ENCODE measurements at places on chromosomes 2 and 18.

DNA sequence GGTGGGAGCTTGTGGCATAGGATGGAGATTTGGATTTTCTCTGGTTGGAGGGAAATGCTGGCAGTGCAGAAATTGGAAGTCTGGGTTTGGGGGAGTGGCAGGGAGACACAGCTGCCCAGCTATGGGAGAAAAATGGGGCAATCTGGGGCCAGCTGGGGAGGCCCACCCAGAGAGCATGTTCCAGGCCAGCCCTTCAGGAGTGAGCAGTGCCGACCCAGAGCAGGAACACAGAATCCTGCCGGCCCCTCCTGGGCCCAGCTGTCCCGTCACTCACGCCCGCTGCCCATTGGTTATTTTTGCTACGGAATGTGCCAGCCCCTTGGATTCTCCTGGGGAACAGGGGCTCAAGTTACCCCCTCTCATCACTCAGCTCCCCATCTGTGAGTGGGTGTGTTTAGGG is 4.9 kb downstream of the SPEG start:
- DNase-seq = no peak

DNA sequence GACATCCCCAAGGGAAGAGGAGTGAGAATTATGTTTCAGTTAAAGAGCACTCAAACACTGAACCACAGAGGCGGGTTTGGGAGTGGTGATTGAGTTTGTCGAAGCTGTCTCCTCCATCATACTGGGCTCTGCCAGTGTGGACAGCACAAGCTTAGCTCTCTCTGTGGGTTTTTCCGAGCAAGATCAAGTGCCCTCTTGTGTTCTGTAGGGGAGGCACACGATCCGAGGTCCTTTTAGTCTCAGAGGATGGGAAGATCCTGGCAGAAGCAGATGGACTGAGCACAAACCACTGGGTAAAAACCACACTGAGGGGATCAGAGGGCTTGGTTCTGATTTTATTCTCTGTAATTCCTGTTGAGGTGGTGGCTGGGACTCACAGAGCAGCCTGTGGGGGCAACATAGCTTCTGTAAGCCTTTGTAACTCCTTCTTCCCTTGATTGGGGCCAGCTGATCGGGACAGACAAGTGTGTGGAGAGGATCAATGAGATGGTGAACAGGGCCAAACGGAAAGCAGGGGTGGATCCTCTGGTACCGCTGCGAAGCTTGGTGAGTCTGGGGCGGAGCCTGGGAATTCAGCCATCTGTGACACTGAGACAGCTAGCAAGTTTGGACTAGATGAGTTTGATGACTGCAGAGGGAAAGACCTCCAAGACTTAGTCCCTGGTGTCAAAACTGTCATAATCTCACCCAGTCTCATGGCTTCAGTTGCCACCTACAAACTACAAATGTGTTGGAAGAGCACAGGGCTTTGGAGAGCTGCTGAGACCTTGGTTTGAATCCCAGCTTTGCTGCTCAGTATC is 2.0 kb downstream of the NAGK start:
- DNase-seq = no peak

- no peak for DNase-seq
Observed at GRCh38 chr2:235530735-235531134, 36.9 kb downstream of the AGAP1 start.

DNA sequence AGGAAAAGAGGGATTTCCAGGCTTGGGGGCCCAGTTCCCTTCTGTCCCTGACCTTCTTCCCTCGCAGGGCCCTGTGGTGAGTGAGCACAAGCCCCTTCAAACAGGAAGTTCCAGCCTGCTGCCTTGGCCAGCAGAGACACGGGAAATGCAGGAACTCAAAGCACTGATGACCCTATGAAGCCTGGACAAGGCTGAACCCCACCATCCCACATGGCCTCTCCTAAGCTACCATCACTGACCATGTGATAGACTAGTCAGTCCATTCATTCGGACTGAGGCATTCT is 196.4 kb downstream of the TNS1 start:
- DNase-seq = no peak

DNA sequence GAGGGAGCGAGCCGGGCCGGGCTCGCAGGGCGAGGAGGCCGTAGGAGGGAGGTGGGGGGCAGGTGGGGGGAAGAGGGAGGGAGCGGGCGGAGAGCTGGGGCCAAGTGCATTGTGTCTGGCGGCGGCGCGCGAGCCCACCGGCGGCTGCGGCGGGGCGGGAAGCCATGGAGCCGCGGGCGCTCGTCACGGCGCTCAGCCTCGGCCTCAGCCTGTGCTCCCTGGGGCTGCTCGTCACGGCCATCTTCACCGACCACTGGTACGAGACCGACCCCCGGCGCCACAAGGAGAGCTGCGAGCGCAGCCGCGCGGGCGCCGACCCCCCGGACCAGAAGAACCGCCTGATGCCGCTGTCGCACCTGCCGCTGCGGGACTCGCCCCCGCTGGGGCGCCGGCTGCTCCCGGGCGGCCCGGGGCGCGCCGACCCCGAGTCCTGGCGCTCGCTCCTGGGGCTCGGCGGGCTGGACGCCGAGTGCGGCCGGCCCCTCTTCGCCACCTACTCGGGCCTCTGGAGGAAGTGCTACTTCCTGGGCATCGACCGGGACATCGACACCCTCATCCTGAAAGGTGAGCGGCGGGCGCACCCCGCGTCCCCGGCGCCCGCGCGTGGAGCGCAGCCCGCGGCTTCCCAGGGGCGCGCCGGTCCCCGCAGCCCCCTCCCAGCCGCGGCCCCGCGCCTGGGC is at the start of gene TMEM178A:
TSS of gene TMEM178A (plus strand) at position 107 of the 680 bp plus-strand sequence. CDS start at position 165, 58 bp downstream.
- no peak for DNase-seq

GRCh38 chr2:30439879-30440278 is 7.2 kb upstream of the LCLAT1 start:
- no peak for DNase-seq

DNA sequence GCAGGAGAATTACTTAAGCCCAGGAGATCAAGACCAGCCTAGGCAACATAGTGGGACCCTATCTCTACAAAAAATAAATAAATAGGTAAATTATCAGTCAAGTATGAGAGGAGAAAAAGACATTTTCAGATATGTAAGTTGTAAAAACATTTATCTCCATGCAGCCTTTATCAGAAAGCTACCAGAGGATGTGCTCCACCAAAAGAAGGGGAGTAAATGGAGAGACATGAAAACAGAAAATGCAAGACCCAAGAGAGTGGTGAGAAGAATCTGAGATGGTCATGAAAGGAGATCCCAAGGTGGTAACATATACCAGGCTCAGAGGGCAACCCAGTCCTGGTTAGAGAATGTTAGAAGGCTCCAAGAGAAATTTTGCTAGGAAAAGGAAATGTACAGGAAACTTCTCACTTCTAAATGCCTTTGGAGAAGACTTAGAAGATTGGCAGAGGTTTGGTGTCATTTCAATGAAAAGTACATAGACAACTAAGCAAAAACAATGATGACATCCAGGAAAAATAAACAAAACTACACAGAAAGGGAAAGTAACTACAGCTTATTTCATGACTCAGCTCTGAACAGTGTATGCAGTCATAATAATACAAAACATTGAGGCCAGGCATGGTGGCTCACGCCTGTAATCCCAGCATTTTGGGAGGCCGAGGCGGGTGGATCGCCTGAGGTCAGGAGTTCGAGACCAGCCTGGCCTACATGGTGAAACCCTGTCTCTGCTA is 19.5 kb downstream of the CIB4 start:
- DNase-seq = no peak

DNA sequence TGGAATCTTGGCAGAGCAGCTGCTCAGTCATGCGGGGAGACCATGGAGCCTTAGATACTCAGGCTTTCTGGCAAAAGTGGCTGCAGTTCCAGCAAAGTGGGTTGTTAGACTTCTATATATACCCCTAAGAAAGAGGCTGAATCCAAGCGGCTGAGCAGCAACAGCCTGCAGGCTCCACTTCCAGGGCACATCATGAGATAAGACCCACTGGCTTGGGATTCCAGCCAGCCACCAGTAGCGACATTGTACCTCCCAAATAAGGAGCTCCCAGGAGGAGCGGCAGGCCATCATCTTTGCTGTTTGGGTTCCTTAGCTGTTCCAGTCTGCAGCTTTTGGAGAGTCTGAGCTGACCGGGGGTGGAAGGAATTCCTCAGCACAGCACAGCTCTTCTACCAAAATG is 150.3 kb upstream of the ST6GAL2 start:
- DNase-seq = no peak
